ENCODE measurements at places on chromosomes 6 and 20.

GRCh38 chr20:5369629-5370028, 52.9 kb upstream of the PROKR2 start:
- no peak for DNase-seq

- no peak for DNase-seq
Measured at GRCh38 chr6:170456886-170457698, 96.0 kb downstream of the PSMB1 start.

DNA sequence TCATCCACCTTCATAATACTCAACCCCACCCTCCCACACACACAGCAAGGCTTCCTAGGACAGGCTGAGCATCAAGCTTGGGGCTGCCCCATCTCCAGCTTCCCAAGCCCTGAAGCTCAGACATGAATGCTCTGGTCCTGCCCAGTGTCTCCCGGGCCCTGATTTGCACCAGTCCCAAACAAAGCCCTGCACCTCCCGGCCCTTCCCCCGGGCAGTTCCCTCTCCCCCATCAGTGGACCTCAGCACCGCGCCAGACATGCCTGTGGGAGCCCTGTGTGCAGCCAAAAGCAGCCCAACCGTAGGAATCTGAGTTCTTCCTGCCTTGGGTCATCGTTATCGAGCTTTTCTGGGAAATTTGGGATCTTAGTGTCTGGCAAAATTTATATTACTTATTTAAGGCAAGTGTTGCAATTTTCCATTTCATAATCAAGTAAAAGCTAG, 63.5 kb downstream of the THBS2 start:
- DNase-seq = peak; percentile 99

- no peak for DNase-seq
Measured at GRCh38 chr20:57231161-57231560, 35.3 kb downstream of the BMP7 start.

DNA sequence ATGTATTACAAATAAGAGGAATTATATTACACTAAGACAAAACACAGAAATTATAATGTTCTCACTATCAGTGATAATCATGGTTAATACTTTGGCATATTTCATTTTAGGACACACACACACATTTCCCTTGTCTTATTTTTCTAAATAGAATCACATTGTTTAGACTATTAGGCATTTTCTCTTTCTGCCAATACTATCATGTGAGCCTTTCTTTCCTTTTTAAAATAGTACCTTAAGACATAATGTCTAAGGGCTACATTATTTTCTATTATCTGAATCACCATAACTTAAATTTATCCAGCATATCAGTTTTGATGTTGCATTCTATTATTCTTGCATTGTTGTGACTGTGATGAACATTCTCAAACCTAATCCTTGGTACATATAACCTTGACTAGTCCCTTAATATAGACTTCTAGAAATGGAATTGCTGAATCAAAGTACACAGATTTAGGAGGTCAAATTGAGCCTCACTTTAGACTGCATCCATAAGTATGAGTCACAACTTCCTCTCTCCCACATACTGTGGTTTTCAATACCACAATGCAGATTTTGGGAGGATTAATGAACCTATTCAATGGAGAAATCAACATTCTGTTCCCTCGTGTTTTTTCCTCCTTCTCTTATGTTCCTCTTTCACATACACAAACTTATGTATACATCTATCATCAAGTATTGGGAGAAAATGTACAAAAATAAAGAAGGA, 212.6 kb downstream of the MOXD1 start:
- peak; percentile 83 for DNase-seq

DNA sequence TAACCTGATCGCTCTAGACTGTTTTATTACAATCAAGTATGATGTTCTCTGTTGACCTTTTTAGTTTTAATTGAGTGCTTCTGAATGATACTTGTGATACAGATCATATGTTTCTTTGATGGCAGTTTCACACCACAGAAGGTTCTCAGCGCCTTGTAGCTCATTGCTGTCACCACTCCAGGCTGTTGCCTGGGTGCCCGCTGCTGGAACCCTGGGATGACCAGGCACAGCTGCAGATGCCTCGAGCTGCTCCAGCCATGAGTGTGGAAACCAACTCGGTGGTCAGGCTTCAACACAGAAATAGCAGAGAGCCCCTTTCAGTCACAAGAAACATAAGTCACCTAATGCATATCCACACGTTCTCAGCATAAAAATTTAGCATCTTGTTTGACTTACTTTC, 112.7 kb downstream of the RPP40 start:
- no peak for DNase-seq

DNA sequence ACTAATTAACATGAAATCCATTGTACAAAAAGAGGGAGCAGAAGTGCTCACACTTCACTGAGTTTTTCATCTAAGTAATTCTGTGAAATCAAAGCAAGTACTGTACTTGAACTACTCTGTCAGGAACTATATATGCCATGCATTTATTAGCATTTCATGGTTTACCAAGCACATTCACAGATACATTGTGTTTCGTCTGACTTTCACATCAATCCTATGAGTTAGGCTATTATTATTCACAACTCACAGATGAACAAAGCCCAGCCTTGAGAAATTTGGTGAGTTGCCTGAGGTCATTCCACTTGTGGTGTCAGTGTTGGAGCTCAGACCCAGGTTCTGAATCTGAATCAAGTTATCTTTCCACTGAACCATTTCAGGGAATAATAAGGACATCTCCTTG, 33.7 kb upstream of the TENT5A start:
- no peak for DNase-seq

DNA sequence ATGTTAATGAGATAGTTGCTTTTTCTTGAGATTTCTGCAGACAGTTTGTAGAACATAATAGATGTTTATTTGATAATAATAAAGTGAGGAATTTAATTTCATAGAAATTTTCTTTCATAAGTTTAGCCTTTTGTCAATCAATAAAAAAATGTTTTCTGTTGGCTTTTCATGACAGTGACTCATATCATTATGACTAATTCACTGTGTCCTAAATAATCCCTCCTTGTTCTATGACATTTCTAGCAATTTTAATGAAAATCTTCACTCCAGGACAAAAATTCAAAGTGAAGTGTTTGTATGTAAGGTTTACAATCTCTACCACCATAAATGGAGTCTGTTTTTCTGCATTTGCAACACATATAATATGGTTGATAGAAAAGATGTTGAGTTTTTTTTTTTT, 109.9 kb downstream of the UTRN start:
- no peak for DNase-seq

DNA sequence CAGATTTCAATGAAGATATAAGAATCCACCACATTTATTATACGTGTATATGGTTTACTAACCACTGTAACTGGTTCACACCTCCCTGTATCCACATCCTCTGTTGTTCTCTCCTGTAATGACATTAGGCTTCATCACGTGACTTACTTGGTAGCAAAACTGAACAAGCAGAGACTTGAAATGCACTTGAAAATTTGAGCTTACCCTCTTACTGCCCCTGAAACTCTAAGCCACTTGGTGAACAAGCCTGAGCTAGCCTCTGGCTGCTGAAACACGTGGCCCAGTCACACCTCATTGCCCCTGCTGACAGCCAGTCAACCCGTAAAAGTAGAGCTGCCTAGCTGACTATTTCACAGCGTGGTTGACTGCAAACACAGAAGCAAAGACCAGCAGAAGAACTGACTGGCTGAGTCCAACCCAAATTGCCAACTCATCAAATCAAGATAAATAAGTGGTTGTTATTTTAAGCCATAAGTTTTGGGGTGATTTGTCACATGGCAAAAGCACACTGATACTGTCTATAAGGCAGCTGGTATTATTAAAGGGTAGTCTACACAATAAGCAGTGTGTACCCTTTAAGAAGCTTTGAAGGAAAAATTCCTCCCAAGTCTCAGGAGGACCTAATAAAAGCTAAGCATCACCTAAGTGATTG, 109.0 kb downstream of the RALGAPA2 start:
- no peak for DNase-seq

- DNase-seq = no peak
Measured at GRCh38 chr20:11051136-11051535, 377.3 kb upstream of the JAG1 start.

- DNase-seq = no peak
Measured at GRCh38 chr20:18984238-18985200, 170.9 kb downstream of the SCP2D1 start.

DNA sequence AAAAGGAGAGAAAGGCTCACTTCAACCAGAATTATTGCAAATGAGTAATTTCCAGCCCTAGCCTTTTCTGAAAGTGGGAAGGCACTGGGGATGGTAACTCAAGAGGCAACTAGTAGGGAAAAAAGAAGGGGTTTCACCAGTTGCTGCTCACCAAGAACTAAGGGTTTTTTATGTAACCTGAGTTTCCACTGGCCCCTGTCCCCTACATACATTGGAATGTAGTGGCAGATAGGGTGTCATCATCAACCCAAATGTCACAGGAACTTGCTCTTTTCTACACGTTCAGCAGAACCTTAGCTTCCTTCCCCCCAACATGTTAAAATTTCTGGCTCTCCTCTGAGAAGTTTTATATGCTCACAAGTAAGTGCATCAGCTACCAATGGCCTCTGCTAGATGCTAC, 38.2 kb upstream of the PKHD1 start:
- DNase-seq = no peak

DNA sequence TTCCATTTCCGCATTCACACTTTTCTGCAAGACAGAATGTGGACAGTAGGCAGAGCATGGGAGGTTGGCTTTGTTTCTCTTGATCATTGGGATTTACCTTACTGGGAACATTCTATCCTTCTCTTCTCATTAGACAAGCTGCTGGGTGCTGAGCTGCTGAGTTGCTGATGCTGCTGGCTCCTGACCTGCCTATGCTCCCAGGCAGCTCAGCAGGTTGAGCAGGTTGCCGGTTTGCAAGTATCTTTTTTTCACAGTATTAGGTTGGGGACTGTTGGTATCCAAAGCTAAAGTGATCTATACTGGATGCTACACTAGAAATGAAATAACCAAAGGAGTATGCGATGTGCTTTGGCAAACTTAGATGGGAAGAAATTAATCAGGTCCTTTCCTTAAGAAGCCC, 23.7 kb upstream of the ADGRF4 start:
- no peak for DNase-seq

DNA sequence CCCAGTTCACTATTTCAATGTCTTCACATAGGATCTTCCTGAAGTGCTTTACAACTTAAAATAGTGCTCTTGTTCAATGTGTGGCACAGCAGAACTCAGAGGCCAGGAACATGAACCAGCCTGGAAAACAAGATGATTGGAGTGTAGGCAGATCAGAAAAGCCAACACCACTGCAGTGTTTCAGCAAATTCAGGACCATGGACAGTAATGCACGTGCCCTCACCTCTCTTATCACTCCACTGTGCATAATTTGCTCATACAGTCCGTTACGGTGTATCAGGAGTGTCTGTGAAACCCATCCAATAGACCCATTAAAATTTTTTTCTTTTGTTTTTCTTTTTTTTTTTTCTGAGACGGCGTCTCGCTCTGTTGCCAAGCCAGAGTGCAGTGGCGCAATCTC, 27.6 kb upstream of the HACE1 start:
- peak; percentile 68 for DNase-seq

- DNase-seq = peak; percentile 51
Measured at GRCh38 chr6:36616893-36617521, 22.8 kb downstream of the SRSF3 start.

- DNase-seq = peak; percentile 90
Measured at GRCh38 chr6:4125500-4125899, 9.9 kb downstream of the ECI2 start.

DNA sequence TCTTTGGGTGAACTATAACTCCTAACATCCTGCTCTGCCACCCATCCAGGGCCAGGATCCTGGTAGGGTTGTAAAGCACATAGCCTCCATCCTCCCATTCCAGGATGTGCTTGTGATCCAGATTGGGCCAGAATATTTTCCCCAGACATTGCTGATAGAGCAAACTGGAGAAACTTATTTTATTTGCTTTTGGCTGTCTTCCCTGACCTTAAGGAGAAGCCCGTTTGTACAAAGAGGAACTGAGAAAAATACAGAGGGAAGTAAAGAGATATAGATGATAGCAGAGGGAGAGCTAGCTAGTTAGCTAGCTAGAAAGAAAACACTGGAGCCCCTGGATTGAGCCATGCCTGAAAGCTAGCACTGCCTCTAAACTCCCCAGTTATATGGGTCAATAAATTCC, 9.0 kb upstream of the HDAC2 start:
- no peak for DNase-seq

DNA sequence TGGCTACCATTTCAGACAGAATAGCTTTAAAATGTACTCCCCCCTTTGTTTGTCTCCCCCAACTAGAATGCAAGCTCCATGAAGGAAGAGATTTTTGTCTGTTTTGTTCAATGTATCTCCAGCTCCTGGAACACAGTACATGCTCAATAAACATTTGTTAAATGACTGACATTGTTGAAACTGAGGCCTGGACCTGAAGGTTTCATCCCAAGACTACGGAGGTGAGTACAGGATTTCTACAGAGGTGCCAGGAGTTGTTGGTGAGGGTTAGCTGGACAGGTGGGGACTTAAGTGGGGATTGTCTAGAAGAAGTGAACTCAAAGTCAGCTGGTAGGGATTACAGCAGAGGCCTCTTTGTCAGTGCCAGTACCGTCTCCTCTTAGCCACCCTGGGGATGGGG, 19.4 kb downstream of the VEGFA start:
- no peak for DNase-seq

- no peak for DNase-seq
Measured at GRCh38 chr6:157634546-157634945, 188.5 kb upstream of the SNX9 start.

DNA sequence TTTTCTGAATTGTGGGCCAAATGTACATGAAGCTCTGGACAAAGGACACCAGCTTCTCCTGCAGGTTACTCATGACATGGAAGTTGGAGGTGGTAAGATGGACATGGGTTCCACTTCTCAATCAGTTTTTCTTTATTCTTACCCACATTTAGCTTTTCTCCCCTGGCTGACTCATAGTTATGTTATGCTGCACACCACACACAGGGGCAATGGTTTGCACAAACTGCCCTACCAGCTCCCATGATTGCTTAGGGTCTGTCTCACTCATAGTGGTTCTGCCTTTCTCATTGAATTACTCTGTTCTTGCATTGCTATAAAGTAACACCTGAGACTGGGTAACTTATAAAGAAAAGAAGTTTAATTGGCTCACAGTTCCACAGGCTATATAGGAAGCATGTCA, 4.5 kb upstream of the CD109 start:
- DNase-seq = peak; percentile 41
